T-helper 2 cell (primary cell): ENCODE measurements at places on chromosomes 2 and 18.

DNA sequence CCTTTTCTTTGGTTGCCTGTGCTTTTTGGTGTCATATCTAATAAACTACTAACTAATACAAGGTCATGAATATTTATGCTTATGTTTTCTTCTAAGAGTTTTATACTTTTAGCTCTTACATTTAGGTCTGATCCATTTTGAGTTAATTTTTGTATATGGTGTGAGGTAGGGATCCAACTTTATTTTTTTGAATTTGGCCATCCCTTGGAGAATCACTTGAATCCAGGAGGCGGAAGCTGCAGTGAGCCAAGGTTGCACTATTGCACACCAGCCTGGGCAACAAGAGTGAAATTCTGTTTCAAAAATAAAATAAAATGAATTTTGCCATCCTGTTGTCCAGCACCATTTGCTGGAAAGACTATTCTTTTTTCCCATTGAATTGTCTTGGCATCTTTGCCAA is 8.6 kb upstream of the HPCAL1 start:
- no peak for DNase-seq

- no peak for DNase-seq
Measured at GRCh38 chr18:47118981-47119380, 31.3 kb downstream of the HDHD2 start.

- DNase-seq = no peak
Measured at GRCh38 chr2:49288113-49288705, 133.9 kb upstream of the FSHR start.

GRCh38 chr2:235654103-235654813 is 160.4 kb downstream of the AGAP1 start:
- DNase-seq = no peak

DNA sequence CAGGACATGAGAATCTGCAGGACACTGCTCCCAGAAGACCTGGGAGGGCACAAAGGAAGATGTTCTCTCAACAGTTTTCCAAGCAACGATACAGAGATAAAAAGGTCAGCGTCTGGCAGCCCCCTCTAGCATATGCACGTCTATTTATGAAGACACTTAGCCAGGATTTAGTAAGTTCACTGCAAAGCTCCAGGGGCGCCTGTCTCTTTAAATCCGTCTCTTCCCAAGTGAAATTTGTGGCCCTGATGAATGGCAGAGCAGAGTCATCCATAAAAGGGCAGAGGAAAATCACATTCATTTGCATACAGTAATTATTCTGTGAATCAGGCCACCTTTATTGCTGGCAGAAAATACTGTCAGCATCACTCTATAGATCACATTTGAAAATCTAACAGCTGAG is 390.9 kb upstream of the SMIM21 start:
- DNase-seq = no peak

- no peak for DNase-seq
Measured at GRCh38 chr2:164852086-164852485, 10.5 kb upstream of the COBLL1 start.

- DNase-seq = no peak
Measured at GRCh38 chr2:205495819-205496218, 186.5 kb upstream of the NRP2 start.
